Fibroblast of skin of left biceps (primary cell): ENCODE measurements at places on chromosomes 7 and 10.

DNA sequence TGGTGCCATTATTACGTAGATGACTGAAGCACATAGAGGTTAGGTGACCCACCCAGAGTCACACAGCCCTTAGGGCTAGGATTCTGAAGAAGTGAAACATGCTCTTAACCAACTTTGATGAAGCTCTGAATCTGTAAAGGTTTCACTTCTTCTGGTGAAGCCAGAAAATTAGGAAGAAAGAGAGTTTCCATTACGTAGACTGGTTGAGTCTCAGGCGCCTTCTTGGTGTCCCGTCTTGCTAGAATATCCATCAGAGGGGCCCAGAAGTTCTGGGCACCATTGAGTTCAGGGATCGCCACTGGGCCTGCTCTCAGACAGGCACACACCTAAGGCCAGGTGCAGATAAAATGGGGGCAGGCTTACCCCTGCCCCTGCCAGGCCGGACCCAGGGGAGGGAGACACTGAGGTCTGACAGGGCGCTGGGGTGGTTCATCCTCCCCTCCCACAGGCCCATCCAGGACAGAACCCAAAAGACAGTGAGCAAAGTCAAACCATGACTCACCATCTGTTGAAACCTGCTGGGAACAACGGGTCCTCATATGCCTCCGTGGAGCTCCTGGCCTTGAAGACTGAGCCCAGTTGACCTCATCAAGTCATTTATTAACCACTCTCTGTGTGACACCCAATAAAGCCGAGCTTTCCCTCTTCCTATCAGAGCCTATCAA, 33.2 kb downstream of the DRGX start:
- no peak for DNase-seq

GRCh38 chr10:68423522-68423921, 16.4 kb upstream of the RUFY2 start:
- DNase-seq, result no peak

DNA sequence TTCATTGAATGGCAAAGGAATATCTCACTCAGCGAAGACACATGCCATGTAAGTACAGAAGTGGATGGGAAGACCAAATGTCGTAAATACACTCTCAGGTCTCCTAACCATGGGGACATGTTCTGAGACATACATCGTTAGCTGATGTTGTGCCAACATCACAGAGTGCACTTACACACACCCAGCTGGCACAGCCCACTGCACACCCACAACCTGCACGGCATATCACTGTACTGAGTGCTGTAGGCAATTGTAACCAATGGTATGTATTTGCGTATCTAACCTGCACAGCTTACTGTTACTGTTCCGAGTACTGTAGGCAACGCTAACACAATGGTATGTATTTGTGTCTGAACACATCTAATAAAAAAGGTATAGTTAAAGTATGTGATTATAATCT, 550.4 kb downstream of the PTPRN2 start:
- DNase-seq, result no peak

- DNase-seq, result peak; percentile 61
These were observed 52.7 kb upstream of the FOXK1 start for GRCh38 chr7:4629287-4629895.

- DNase-seq, result no peak
These were observed 194.5 kb downstream of the EBF3 start for GRCh38 chr10:129769381-129770116.

DNA sequence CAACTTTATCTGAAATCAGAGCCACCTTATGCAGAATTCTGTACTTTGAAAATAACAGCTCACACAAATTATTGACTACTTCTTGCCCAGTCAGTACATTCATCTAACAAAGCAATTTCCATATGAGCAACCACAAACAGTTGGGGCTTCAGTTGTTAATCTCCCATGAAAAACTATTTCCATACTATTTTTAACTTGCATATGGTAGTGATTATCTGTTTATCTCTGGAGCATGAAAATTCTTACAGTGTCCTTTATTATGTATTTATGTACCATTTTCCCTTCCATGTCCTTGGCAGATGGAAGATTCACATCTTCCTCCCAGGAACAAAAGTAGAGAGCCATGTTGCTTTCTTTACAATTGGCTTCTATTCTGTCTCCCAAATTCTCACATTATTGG, 285.7 kb downstream of the CRPPA start:
- DNase-seq, result peak; percentile 61

GRCh38 chr7:130994378-130995115, 260.5 kb upstream of the KLF14 start:
- no peak for DNase-seq

DNA sequence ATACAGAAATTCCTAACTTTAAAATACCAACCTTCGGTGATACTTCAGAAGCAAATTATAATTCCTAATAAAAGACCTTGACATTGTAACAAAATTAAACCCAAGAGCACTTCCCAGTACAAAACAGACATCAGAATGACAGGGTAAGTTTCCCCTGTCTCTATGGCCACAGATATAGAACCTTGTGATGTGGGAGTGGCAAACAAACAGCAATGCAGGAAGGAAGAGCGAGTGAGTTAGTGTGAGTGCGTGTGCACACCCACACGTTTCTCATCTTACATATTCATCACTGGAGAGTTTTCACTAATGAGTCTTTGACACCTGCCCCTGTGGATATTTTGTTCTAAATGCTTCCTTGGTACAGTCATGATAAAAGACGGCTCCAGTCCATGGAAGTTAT, 72.2 kb downstream of the VWC2 start:
- no peak for DNase-seq

- no peak for DNase-seq
These were observed 624 bp upstream of the ZNF783 start for GRCh38 chr7:149261316-149261828.

GRCh38 chr10:22043327-22043633, 39.8 kb upstream of the DNAJC1 start:
- no peak for DNase-seq

DNA sequence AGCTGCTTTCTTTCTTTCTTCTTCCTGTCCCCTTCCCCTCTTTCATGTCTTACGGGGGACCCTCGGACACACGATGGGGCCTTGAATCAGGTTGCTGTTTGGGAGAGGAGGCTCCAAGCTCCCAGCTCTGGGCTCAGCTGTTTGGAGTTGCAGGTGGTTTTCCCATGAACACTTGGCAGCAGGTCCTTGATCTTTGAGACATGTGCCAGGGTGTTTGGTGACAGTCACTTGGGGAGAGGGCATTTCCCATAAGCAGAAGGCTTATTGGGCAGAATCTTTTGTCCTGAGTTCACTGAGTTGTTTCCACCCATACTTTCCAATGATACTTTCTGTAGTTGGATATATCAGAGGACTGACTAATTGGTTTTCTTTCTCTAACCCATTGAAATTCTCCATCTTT, 104.7 kb upstream of the SH2B2 start:
- DNase-seq, result no peak

- no peak for DNase-seq
These were observed 91.4 kb downstream of the CCDC71L start for GRCh38 chr7:106569500-106569929.

DNA sequence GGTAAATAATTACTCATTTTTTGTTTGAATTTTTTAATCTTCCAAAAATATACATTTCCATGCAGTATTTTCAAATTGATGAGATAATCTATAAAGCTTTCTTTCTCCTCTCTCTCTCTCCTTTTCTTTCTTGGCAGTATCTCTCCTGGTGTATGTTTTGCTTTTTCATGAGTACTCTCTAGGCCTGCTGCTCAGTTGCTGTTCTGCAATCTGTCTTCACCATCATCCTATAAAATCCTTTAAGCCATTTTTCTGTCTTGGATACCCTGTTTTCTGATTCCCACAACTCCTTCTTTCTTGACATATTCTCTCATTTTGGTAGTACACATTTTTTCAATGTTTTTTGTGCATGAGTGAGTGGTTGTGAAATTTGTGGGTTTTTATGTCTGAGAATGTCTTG, 1558.1 kb upstream of the LRRTM3 start:
- DNase-seq, result no peak

DNA sequence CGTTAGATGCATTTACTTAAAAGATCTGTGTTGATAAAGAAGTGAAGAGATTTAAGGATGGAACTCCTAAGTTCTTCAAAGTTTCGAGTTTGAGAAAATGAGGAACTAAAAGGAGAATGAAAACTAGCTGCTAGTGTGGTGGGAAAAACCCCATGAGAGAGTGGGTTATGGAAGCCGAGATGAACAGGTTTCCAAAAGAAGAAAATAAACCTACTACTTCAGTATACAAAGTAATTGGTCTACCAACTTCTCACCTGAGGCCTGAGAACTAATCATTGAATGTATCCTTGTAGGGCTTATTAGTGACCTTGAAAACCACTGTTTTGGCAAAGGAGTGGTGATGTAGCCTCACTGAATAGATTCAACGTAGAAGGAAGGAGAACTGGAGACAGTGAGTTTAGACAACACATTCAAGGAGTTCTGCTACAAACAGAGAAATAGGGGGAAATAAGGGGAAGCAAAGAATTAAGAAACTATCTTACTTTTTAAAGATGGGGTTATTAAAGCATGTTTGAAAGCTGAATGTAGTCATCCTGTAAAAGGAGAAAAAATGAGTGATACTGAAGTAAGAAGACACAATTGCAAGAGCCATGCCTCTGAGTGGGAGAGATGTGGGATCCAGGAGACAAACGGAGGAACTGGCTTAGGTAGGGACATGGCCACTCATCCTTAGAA, 50.8 kb downstream of the CH25H start:
- no peak for DNase-seq

DNA sequence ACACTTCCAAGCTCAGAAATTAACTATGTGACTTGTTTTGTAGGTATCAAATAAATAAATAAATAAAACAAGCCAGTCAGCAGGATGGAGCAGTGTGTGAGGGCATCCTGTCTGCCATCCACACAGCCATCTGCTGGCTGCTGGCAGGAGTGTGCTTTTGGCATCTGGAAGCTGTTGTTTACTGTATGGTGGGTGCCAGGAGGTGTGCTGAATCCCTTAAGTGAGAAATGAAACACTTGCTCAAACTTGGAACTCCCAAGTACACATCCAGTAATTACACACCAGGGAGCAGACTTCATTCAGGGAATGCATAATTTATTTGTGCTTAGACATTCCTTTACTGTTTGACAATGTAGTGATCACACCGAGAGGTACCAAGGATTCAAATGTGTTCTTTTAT, 16.9 kb upstream of the TAX1BP1 start:
- no peak for DNase-seq

DNA sequence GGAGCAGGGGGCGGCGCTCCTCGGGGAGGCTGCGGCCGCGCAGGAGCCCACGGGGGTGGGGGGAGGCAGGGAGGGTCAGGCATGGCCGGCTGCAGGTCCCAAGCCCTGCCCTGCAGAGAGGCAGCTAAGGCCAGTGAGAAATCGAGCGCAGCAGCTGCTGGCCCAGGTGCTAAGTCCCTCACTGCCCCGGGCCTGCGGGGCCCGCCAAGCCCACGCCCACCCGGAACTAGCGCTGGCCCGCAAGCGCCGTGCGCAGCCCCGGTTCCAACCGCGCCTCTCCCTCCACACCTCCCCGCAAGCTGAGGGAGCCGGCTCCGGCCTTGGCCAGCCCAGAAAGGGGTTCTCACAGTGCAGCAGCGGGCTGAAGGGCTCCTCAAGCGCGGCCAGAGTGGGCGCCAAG, 28.3 kb upstream of the TES start:
- no peak for DNase-seq

DNA sequence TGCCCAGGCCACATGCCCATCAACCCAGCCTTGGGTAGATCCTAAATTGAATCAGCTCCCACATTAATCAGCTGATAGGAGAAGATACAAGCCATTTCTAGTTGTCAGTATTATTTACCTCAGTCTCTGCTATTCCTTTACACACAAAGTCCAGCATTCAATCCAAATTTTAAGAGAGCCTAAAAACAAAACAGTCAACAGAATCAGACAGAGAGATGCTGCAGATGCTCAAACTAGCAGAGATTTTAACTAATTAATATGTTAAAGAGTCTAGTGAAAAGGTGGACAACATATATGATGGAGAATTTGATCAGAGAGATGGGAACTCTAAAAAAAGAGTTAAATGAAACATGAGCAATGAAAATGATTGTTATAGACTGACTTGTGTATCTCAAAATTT, 14.4 kb upstream of the IL15RA start:
- DNase-seq, result no peak

DNA sequence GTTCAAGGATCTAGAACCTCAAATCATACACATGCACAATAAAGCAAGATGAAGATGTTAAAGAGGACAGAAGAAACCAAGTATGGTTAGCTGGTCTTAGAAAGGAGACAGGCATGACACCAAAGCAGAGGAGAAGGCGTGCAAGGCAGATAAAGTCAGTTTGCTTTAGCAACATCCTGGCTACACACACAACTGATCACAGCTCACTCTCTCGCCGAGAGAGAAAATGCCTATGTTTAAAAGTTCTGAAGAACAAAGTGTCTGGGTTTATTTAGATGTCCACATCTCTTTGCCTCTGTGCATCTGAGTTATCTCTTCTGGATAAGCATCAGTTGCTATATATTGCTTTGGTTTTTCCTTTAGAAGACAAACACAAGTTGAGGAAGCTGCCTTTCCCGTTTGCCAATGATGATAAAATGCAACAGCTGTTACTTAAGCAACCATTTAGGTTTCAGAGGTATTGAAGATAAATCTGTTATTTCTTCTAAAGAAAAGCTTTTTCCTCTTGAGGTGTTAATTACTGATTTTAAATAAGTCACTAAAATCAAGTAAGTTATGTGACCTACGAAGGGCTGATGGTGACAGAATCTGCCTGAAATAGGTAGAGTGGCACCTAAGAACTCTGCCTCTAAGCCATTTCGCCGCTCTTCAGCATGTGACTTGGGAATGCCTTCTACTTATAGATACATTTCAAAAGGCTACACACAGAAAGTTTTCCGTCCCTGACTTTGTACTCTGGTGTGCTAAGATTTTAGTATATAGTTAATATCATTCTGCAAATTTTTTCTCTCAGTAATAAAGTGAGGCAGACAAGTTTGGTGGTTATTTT, 146.2 kb upstream of the ASAH2 start:
- no peak for DNase-seq

GRCh38 chr7:48350515-48350914, 179.3 kb downstream of the ABCA13 start:
- no peak for DNase-seq

- DNase-seq, result no peak
These were observed 421.4 kb downstream of the PLXDC2 start for GRCh38 chr10:20237586-20237985.

- DNase-seq, result no peak
These were observed 101.0 kb downstream of the CELF2 start for GRCh38 chr10:11118686-11119085.
